Activated T-cell treated with anti-CD3 and anti-CD28 coated beads, Interleukin-2, amount 50 U/mL, for 24 hours (primary cell): ENCODE measurements at places on chromosomes 11 and 22.

- no peak for DNase-seq
These were observed 28.5 kb downstream of the CELF1 start for GRCh38 chr11:47524291-47524874.

GRCh38 chr22:29917052-29917902 is 34.3 kb downstream of the MTMR3 start:
- no peak for DNase-seq

DNA sequence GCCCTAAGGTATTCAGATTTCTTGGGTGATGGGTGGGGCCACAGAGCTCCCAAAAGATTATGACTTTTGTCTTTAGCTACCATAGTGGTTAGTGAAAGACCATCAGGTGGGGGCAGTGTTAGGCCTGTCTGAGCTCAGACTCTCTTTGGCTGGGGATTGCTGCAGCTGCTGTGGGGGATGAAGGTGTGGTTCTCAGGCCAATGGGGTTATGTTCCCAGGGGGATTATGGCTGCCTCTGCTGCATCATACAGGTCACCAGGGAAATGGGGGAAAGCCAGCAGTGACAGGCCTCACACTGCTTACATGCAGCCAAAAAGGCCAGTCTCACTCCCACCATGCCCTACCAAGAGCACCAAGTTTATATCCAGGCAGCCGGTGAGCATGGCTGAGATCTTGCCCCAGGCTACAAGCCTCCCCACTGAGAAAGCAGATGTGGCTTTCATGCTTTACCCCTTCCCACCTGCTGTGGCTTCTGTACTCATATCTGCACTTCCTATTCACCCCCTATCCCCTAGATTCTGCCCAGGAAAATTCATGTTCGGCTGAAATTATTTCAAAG is 24.8 kb downstream of the CNTF start:
- no peak for DNase-seq

DNA sequence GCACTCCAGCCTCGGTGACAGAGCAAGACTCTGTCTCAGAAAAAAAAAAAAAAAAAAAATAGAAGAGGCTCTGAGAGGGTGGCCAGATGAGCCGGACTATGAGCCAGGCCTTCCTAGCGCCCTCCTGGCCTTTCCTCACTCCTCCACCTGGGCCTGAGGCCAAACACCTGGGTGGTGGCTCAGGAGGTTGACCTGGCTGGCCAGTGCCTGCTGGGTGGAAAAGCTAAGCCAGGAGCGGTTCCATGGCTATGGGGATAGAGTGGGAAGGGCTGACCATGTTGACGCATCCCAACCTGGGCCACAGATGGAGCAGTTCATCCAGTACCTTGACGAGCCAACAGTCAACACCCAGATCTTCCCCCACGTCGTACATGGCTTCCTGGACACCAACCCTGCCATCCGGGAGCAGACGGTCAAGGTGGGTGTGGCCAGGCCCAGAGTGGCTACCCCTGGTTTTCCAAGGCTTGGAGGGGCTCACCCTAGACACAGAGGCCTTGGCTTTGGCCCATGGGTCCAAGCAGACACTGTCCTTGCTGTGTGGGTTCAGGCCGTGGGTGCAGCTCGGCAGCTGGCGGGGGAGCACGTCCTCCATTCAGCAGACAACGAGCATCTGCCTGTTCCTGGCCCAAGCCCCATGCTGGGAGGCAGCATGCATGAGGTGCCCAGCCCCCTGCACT is 7.6 kb downstream of the SCYL1 start:
- no peak for DNase-seq

- DNase-seq = peak; percentile 85
These were observed 473 bp downstream of the FNBP4 start for GRCh38 chr11:47766509-47767227.

DNA sequence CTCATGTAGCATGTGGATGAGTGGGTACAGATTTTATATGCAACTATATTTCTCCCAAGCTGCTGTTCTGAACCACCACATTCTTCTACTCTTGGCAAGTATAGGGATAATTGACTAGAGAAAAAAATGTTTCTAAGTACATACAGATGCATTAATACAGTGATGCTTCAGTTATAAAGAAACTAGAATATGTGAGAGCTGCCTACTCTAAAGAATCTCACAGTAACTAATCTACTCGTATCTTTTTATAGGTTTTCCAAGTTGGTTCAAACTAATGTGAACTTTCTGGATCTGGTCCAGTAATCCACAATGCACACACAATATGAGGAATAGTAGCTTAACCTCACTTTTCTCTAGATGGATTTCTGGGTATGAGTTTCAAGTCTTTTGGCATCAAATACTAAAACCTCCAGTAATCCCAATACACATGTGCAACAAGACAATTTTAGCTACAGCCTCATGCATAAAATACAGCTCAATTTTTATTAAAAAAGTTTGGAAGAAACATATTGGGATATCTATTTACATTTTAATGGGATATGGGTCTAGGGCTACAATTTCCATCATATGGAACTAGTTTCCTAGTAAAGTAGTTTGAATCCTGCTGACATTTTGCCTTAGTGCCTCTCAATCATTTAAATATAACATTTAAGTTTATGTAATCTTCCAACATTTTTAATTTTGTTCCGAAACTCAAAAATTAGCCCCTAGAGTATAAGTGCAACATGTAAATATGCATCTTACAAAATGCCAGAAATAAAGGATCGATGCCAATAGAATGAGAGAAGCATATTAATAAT is 2209.7 kb downstream of the LRRC4C start:
- no peak for DNase-seq

DNA sequence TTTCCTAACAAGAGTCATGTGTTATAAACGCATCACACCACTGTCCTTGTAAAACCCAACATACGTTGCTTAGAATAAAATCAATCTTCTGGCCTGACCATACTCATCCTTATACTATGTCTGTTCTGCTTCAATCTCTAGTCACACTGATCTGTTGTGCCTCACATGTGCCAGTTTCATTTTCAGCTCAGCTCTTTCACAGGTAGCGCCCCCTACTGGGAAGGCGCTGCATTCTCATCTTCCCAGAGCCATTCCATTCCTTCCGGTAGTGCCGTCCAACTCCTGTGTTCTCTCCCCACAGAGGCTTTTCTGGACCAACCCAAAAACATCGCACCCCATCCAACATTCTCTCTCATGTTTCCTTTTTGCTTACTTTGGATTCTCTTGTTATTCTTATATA is 22.2 kb downstream of the CASP5 start:
- peak; percentile 71 for DNase-seq

GRCh38 chr11:12286606-12287005 is 90.8 kb upstream of the PARVA start:
- no peak for DNase-seq

DNA sequence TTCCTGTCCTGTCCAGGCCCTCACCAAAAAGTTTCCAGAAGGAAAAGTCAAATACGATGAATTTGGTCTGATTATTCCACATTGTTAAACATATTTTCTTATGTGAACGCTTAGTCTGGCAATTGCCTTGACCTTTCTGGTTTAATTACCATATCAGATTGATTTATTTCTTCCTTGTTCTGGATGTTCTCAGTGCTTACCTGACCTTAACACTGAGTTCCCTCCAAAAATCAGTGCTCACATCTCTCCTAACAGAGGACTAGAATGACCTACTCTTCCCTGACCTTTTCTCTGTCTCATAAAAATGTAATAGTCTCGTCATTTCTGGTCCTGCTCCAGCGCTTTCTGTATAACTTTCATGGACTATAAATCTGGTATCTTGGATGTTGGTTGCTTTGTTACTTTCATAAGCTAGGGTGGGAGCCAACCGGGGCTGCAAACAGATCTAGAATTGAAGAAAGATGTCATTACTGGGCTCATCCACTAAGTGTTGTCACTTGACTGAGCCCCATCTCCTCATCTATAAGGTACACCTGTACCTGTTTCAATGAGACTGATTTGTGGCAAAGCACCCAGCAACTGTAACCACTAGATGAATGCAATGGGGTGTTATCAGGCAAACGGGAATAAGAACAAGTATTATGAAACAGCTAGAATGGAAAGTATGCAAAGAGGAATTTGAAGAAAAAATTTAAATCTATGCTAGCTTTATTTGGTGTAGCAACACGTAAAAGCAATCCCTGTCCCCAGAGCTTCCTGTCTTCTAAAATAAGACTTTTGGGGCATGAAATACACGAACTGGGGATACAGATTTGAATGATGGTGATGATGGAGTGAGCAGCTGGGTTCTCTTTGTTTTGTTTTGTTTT is 2.4 kb downstream of the FADS2 start:
- no peak for DNase-seq

DNA sequence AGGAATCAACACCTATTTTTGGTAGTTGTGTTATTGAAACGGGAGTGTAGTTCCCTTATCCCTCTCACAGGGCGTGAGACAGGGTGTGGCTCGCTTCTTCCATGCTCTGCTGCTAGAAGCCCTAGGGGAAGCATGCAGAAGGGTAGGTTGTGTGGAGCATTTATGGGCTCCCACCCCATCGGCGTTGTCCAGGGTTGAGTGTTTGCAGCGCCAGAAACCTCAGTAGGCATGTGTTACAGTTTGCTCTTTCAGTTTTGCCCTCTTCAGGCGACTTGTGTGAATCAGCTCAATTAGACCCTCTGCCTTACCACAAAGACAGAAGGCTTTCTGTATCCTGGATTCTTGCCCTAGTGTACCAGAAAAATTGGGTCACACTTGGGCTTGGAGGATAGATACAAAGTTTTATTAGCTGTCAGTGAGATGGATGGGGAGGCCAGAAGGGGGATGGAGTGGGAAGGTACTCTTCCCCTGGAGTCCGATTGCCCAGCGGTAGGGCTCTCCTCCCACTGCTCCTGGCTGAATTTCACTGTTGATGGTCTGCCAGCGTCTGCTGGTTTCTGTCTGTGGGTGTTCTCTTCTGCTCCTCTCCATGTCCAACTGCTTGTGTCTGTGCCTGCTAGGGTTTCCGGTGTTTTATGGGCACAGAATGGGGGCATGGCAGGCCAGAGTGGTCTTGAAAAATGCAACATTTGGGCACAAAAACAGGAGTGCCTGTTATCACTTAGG is 358.3 kb upstream of the CTSC start:
- DNase-seq = no peak

DNA sequence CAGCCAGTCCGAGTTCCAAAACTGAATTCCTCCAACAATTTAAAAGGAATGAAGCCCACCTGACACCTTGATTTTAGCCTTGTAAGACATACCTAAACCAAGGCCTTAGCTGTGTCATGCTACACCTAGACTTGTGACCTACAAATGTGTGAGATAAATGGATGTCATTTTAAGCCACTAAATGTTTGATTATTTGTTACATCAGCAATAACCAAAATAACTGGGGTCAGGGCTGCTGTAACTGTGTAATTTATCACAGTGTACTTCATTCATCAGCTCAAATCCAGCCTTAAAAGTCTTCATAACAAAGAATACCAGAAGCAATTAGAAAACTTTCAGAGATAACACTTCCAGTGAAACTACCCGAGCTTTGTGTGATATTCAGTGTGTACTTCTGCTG is 673.0 kb upstream of the ANO3 start:
- no peak for DNase-seq

DNA sequence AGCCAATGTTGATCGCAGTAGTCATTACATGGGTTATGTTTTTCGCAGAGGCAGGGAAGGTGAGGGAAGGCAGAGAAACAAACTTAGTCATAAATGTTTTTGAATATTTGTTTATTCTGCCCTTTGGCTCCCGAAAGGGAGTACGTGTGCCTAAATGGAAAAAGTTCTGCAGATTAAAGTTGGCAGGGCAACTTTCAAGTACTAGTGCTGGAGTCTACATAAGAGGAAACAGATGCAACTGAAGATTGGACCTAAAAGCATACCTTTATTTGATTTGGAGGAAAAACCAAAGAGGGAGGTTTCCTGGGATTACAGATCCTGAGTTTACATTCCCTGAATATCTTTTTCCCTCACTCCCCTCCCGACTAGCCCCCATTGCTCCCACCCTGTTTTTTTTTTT is 5.7 kb downstream of the HSD17B12 start:
- no peak for DNase-seq

GRCh38 chr22:45507798-45508197 is 5.1 kb downstream of the FBLN1 start:
- no peak for DNase-seq
